ENCODE measurements at places on chromosomes 5 and 9.
A peak's percentile ranks its signal among the peaks of the same experiment; 100 is the strongest.

DNA sequence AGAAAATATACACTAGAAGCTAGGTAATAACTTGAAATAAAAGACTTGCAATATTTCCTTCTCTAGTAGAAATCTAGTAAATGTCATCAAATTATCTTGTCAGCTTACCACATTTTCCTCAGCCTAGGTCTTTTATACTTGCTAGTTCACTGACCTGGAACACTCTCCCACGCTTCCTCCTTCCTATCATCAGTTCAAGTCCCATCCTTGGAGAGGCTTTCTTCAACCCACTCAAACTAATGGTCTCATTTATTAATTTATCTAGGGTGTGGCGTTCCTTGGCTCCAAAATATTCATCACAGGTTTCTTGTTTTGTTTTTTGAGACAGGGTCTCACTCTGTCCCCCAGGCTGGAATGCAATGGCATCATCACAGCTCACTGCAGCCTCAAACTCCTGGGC, 2.9 kb downstream of the FAM13B start:
- DNase-seq: no peak

- no peak for DNase-seq
Observed at GRCh38 chr5:7897014-7897600, 28.2 kb downstream of the MTRR start.

GRCh38 chr9:131997779-131998178, 81.9 kb downstream of the MED27 start:
- DNase-seq: no peak

- peak; percentile 83 for DNase-seq
Observed at GRCh38 chr5:141512390-141512910, 23.6 kb downstream of the PCDHGC5 start.

DNA sequence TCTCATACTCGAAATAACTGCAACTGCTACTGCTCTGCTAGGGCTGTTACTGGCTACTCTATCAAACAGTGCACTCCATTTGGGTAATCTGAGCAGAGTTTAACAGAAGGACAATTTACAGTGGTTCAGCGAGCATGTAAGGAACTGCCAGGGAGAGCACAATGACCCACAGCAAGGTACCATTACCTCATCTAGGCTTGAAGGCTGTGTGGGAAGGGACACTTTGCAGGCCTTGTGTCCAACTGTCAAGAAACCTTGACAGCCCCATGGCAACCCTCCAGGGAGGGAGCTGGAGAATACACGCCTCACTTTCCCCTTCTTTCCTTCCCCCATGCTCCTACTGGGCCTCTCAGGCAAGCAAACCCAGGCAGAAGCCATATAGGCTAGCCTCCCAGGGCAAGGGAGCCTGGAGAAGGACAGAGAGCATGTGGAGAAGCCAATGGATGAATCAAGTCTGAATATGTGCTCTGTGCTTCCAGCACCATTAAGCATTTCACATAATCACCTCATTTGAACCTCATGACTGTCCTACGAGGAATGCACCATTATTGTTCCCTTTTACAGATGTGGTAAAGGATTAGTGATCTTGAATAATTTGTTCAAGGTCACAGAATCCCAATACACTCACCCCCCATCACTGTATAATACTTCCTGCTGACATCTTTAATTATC, 49.9 kb upstream of the JAK2 start:
- DNase-seq: no peak

GRCh38 chr9:16718952-16719351, 151.5 kb downstream of the BNC2 start:
- DNase-seq: no peak
